ENCODE measurements at places on chromosomes 11 and 22.

- no peak for DNase-seq
Observed at GRCh38 chr11:73757598-73757997, 3.3 kb downstream of the RAB6A start.

DNA sequence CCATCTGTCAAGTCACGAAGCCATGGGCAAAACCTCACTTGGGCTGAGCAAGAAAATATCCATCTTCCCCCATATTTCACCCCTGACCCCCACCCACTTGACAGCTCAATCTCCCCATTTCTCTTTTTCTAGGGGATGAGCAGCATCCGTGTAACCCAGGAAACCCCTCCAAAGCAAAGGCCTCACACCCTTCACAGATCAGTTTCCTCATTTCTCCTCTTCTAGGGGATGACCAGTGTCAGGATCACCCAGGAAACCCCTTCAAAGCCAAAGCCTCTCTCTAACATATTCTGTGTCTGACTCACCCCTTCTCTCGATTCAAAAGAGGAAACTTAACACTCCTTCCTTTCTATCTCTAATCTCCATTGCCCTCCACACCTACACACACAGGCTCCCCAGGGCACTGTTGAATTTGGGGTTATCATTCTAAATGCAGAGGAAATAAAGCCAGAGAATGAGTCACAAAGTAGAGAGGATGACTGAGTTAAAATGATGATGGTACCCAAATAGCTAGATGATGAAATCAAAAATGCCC is 439.7 kb downstream of the BUD13 start:
- no peak for DNase-seq

DNA sequence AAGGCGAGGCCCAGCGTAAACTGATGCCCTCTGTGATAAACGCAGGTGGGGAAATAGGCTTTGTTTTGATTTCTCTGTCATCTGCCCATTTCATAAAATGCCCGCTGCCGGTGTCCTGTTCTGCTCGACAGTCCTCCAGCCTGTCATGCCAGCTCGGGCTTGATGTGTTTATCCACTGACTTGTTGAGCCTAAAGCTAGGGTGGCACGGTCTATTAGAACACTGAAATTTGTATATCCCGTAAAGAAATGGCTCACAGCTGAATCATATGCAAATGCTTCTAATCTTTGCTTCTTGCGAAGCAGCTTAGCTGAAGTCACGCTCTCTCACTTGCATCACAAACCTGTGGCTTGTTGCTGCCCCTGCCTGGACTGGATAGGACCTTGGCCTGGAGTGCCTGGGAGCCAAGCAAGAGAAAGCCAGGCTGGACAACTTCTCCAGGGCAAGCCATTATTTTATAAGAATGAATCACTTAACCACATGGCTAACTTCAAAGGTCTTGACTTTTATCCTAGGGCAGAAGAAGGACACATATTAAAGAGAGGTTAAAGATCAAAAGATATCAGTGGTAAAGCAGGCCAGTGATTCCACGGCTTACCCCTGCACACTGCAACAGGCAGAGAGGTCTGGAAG is 33.1 kb downstream of the EHF start:
- DNase-seq: no peak

- DNase-seq: no peak
Observed at GRCh38 chr22:45966895-45967365, 10.0 kb downstream of the WNT7B start.

DNA sequence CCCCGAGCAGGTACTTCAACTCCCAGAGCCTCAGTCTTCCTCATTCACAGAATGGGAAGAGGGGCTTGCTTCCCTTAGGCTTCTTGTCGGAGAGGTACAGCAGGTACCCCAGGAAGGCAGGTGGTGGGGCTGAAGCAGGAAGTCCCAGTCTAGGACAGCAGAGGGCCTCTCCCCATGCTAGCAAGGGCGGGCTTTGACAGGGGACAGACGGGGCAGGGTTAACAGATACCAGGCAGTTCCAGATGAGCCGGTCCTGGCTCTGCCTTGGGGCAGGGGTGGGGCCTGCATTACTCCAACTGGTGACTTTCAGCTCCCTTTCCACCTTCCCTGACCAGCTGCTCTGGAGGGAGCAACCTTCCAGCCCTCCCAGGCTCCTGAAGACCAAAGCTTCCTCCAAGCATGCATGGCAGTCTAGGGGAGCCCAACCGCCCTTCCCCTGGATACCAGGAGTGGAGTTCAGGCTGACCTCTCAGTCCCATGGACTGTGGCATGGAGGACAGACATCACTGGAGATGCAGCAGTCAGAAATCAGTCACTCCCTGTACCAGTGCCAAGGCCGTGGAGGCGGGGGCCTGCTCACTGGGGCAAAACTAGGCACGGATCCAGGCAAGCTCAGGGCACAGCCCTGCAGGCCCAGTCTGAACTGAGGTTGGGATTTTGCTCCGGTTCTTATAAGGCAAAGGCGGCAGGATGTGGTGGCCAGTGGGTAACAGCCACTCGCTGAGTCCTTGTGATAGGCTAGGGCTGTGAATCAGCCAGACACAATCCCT is 60.5 kb downstream of the NAT10 start:
- no peak for DNase-seq

GRCh38 chr11:47863189-47863897 is 15.2 kb upstream of the NUP160 start:
- DNase-seq: peak; percentile 71

DNA sequence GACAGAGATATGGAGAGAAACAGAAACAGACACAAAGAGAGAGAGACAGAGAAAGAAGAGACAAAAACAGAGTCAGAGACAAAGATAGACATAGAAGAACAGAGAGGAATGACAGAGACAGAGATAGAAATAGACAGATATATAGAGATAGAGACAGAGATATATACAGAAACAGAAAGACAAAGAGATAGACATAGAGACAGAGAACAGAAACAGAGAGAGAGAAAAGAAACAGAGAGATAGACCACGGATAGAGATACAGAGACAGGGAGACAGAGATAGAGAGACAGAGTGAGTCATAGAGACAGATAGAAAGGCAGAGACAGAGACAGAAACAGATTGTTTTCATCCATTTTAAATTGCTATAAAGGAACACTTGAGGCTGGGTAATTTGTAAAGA is 12.3 kb upstream of the MPEG1 start:
- DNase-seq: no peak

GRCh38 chr11:6191742-6192141 is 7.3 kb upstream of the OR52W1 start:
- peak; percentile 7 for DNase-seq

All from common myeloid progenitor, CD34-positive (primary cell).